ENCODE measurements at places on chromosomes 3 and 15.

DNA sequence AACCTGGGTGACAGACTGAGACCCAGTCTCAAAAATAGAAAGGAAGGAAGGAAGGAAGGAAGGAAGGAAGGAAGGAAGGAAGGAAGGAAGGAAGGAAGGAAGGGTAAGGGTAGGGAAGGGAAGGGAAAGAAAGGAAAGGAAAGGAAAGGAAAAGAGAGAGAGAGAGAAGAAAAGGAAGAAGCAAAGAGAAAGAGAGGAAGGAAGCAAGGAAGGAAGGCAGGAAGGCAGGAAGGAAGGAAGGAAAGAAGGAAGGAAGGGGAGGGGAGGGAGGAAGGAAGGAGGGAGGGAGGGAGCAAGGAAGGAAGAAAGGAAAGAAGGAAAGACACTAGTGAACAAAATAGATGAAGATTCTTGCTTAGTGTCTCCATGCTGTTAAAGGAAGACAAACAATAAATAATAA is 129.1 kb downstream of the SHQ1 start:
- no peak for DNase-seq

DNA sequence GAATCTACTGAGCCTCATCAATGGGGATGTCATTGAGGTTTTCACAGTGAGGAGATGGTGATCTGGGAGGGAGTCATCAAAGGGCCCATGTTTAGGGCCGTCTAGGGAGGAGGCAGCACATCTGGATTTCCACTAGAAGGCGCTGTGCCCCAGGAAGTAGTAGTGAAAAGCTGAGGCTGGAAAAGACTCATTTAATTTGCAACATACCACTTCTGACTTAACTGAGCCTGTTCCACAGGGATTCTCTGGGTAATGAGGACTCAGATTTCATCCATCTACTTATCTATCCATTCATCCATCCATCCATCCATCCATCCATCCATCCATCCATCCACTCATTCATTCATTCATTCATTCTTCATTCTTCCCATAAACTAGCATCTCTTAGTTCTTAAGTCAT is 17.4 kb upstream of the SHF start:
- DNase-seq: peak; percentile 26

DNA sequence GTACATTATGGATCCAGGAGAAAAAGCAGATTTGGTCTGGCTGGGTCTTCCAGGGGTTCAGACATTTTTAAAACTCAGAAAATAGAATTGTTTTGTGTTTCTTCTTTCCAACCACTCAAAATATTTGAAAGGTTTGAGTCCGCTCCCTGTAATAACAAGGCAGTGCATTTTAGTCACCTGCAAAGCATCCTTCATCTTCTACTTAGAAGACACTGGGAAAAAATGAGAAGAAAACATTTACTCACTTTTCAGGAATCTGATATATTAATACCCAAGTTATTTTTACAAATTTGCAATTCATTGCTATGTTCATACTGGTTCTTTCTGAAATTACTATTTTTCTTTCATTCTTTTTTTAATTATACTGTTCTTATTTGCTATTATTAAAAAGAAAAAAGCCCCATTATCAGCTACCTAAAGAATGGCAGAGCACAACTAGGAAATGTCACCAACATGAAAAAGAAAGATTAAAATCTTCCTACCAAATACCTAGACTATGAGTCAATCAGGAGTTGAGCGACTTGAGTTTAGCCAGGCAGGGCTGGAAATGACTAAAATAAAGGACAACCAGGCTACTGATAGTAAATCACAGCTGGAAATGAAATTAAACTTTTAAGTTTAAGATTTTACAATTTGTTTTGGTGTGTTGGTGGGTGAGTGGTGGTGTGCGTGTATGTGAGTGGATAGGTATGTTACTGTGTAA is 280.3 kb upstream of the THBS1 start:
- DNase-seq: no peak

DNA sequence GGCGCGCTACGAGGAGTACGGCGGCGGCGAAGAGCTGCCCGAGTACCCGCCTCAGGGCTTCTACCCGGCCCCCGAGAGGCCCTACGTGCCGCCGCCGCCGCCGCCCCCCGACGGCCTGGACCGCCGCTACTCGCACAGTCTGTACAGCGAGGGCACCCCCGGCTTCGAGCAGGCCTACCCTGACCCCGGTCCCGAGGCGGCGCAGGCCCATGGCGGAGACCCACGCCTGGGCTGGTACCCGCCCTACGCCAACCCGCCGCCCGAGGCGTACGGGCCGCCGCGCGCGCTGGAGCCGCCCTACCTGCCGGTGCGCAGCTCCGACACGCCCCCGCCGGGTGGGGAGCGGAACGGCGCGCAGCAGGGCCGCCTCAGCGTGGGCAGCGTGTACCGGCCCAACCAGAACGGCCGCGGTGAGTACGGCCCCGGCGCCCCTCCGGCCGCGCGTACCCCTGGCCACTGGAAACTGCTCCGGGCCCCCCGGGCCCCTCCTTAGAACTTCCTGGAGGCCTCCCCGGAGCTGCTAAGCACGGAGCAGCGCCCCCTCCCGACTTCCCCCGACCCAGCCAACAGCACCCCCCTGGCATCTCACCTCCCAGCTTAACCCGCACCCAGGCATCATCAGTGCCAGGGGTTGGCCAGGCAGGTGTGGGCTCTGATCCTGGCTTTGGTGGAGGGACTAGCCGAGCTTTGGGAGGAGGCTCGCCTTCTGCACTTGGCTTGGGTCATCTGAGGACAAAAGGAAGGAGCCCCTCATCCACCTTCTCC is 1.4 kb downstream of the LOXL1 start:
- DNase-seq: peak; percentile 58

GRCh38 chr3:55859305-55859704 is 372.2 kb upstream of the WNT5A start:
- no peak for DNase-seq

GRCh38 chr3:141323936-141324704 is 44.2 kb upstream of the ZBTB38 start:
- no peak for DNase-seq

DNA sequence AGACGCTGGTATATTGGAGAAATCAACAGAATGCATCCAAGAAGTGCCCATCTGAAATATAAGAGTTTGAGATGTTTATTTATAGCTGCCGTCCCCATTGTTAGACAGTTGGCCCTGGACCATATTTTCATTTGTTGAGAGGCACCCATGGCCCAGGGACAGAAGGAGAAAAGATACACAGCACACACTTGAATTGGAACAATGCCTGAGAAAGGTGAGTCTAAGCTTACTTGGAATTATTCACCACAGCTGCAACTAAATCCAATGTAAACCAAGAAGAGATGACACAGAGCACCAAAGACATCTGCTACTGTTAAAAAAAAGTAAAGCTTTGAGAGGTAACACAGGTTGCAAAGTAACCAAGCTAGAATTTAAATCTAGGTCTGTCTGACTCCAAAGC is 525.5 kb upstream of the NAALADL2 start:
- no peak for DNase-seq

- no peak for DNase-seq
Measured at GRCh38 chr15:87212041-87212440, 1044.5 kb downstream of the NTRK3 start.

GRCh38 chr3:50260027-50260941 is 8.7 kb upstream of the SEMA3B start:
- peak; percentile 78 for DNase-seq

DNA sequence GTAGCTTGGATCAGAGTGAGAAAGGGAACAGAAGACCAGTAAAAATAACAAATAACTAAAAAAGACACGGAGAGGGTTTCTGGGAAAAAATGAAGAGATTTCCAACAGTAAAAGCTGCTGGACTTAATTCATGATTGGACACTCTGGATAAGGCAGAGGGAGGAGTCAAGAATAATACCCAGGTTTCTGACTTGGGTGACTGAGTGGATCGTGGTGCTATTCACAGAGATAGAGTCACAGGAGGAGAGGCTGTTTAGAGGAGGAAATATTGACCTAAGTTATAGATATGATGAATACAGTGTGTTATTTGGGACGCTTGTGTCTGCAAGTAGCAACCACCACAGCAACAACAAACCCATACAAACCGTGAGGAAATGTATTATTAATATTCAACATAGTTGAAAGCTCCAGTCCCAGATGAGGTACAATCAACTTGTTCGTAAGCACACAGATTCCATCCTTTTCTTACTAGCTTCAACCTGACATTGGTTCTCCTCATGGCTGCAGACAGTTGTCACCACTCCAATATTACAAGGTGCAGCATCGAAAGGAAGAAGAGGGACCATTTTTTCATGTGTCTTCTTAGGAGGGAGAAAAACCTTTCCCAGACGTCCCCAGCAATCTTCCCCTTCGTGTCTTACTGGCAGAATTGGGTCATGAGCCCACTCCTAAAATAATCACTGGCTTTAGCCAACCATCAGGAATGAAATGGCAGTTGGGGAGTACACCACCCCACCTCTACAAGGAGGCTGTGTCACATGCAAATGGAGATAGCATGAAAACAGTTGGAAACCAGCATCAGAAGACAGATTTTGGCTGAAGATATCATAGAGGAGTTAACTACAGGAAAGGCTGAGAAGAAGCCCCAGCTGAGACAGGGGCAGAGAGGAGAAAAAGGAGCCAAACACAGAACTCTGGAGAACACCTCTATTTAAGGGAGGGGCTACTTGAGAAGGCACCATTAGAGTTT is 387.8 kb downstream of the SHQ1 start:
- no peak for DNase-seq

DNA sequence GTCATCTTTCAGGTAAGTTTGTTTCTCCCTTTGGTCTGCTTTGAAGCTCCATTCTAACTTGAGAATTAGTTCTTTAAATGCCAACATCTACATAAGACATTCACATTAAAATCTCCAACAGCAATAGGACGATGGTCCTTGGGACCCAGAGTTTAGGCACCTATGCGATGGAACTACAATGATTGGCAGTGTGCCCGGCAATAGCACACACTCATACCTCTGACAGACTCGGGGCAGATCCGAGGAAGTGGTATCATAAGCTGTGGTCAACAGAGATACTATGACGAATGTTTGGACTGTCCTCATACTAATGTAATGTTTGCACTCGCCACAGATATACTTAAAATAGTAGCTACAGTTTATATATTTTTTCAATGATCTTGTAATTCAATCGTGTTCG is 34.2 kb upstream of the NR2F2 start:
- no peak for DNase-seq

- DNase-seq: no peak
Measured at GRCh38 chr3:143078883-143079282, 40.7 kb upstream of the CHST2 start.

- DNase-seq: no peak
Measured at GRCh38 chr15:39575180-39575579, 5.7 kb upstream of the THBS1 start.

- no peak for DNase-seq
Measured at GRCh38 chr3:16658004-16658924, 53.0 kb upstream of the DAZL start.

- no peak for DNase-seq
Measured at GRCh38 chr3:58043933-58044332, 35.7 kb downstream of the FLNB start.

GRCh38 chr3:141746962-141747361 is 8.9 kb downstream of the RNF7 start:
- no peak for DNase-seq

- no peak for DNase-seq
Measured at GRCh38 chr3:84943379-84943778, 15.4 kb upstream of the CADM2 start.

DNA sequence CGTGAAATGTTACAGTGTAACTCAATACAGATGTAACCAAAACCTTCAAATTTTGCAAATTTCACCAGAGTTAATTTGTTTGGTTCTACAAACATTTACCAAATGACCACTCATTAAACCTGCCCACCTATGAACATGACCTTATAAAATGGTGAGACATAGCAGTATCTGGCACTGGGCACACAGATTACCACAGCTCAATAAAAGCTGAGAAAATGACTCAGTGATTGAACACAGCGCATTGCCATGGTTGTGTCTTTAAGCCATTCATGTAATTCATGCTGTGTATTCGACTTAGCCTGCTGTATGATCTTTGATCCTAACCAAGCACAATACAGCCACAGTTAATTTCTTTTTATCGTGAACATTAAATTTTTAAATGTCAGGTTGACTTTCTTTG is 11.3 kb downstream of the PPARG start:
- DNase-seq: no peak

DNA sequence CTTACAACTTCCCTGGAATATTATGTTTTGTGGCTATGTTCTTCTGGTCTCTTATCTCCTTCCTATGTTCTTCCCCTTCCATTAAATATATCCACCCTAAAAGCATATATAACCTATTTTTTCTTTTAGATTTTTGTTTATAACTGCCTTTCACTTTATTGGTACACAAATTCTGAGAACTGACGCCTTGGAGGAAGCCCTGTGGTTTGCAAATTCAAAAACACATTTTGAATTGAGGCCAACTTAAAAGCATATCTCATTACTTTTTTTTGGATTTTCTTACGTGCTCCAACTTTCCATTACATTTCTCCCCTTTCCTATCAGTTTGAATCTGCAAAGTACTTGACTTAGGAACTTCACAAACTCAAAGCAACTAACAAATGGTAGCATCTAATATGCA is 15.3 kb upstream of the COLQ start:
- no peak for DNase-seq

GRCh38 chr3:188860147-188860546 is 311.6 kb upstream of the TPRG1 start:
- DNase-seq: no peak

DNA sequence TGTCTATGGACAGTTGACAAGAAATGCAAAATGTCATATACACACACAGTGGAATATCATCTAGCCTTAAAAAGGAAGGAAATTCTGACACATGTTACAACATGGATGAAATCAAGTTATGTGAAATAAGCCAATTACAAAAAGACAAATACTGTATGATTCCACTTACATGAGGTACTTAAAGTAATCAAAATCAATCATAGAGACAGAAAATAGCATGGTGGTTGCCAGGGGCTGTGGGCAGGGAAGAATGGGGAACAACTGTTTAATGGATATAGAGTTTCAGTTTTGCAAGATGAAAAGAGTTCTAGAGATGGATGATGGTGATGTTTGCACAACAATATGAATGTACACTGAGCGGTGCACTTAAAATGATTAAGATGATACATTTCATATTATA is 613.8 kb upstream of the ZNF385D start:
- DNase-seq: no peak

DNA sequence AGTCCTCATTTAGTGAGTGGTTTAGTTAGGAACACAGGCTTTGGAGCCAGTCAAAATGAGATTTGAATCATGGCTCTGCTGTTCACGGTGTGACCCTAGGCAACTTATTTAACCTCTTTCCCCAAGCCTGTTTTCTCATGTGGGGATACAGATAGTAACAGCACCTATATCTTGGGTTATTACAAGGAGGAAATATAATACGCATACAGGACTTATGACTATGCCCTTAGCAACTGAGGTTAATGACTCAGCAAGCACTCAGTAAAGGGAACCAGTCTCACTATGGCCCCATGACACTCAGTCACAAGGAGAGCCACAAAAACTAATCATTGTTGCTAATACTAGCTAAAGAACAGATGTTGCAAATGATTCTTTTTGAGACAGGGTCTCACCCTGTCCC is 45.9 kb downstream of the SUMF1 start:
- DNase-seq: no peak

GRCh38 chr15:38216763-38217162 is 35.9 kb upstream of the SPRED1 start:
- DNase-seq: no peak

- DNase-seq: no peak
Measured at GRCh38 chr3:183427876-183428446, 458 bp downstream of the MCF2L2 start.

Measured in activated T-helper 1 cell treated with anti-CD3 and anti-CD28 coated beads, Interleukin-2, amount 50 U/mL, for 16 hours (primary cell).